Daoy (cell line): ENCODE measurements at places on chromosomes 5 and 9.

DNA sequence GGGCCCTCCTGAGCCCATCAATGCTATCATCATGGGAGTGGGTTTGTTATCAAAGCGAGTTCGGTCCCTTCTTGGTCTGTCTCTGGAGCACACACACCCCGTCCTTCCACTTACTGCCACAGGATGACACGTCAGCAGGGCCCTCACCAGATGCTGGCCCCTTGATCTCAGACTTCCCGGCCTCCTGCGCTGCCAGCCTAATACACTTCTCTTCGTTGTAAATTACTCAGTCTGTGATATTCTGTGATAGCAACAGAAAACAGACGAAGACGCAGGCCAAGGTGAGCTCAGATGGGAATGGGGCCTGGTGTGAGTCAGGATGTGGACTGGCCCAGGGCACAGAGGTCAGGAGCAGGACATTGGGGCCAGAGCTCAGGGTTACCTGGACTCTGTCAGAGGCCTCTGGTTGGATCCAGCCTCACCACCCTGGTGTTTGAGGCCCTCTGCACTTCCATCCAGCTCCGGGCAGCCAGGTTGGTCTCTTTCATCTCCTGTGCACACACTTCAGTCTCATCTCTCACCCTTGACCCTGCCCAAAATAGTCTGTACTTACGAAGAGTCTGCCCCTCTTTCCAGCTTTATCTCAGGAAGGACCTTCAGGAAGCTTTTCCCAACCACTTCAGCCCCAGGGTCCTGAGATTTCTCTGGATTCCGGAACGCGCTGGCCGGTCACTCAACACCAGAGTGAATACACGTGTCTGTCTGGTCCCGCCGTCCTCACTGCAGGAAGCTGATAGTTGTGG, 26.0 kb upstream of the CNOT6 start:
- peak; percentile 31 for DNase-seq

DNA sequence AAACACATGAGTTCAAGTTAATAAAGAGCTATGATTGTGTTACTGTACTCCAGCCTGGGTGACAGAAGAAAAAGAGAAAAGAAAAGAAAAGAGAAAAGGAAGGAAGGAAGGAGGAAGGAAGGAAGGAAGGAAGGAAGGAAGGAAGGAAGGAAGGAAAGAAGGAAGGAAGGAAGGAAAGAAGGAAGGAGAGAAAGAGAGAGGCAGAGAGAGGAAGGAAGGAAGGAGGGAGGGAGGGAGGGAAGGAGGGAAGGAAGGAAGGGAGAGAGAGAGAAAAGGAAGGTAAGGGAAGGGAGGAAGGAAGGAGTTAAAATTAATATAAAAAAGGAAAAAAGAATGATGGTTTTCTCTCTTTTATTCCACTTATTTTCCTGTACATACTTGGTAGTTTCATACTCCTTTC, 89.5 kb upstream of the ZBTB43 start:
- DNase-seq: no peak

DNA sequence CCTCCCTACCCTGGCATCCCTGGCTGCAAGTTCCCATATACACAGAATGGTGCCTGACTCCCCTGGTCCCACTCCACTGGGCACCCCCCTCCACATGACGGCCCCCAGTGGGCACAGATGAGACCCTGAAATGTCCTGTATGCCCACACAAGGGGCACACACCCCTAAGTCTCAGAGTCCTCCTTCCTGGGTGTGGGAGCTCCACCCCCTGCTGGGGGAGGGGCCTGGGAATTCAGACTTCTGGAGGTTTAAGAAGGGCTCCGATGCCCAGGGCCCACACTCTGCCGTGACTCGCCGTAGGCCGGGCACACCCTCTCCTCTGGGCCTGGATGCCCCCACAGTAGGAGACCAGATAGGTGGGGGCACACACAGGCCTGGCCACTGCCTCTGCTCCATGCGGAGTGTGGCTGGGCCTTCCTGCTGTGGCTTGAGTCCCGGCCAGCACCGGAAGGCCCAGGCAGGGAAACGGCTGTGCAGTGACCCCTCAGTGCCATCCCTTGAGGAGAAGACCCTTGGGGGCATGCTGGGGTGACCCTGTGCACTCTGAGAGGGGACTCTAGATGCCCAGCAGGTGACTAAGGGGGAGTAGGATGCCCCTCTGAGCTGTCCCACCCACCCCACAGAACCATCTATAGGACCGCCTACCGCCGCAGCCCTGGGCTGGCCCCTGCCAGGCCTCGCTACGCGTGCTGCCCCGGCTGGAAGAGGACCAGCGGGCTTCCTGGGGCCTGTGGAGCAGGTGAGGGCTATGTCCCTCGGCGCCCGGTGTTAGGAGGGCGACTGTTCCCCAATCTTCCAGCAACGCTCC, 6.5 kb downstream of the EGFL7 start:
- peak; percentile 44 for DNase-seq

- DNase-seq: no peak
Observed at GRCh38 chr5:118999696-119000095, 11.3 kb upstream of the DTWD2 start.

GRCh38 chr5:124071039-124071438, 559.1 kb downstream of the CSNK1G3 start:
- DNase-seq: no peak

- DNase-seq: no peak
Observed at GRCh38 chr5:103909391-103909790, 346.8 kb upstream of the NUDT12 start.

DNA sequence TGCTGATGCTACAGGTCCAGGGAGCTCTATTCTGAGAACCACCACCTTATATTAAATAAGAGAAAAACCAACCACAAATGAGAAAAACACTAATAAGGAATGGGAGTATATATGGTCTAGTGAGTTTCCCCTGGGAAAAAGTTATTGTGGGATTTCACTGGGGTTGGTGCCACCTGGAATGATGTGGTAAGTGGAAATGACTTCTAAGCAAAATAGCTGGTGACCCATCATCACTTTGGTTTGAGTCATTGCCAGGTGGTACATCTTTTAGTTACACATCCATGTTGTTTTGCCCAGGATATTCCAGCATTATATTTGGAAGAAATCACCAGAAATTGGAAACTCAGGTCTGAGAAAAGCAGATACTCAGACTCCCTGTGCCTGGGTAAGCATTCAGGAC, 437.3 kb downstream of the DTWD2 start:
- DNase-seq: no peak

GRCh38 chr9:80874276-80874675, 815.1 kb downstream of the TLE1 start:
- no peak for DNase-seq

DNA sequence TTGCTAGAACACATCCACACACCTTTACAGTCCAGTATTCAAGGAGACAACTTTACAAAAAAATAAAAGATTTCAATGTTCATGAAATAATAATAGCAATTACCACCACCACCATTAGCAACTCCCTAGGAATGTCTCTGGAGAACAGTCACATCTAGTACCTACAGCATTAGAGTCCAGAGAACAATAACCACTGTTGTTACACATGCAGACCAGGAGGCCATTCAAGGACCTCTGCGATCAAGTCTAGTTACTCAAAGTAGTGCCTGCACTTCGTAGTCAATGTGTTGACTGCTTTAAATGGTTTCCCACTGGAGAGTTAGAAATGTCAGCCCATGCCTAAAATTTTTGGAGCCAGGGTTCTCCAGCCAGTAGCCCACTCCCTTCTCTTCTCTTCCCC, 244.4 kb downstream of the DEPDC1B start:
- no peak for DNase-seq

DNA sequence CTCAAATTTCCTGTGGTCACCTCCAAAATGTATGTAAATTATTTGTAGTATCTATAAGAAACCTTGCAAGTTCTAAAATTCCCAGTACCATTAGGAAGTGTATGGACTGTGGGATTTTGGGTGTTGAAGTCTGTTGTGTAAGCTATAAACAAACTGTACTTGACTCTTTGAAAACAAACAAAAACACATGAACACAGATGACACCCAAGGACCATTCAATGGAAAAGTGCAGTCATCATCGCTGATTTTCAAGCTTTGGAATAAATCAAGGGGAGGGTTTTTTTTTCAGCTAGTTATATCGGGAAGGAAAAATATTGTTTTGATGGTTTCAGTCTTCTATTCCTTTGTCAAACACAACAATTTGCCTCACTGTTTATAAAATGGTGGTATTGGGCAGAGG, 49.6 kb downstream of the ELL2 start:
- no peak for DNase-seq

- DNase-seq: no peak
Observed at GRCh38 chr9:17520268-17521064, 58.4 kb upstream of the SH3GL2 start.

- peak; percentile 92 for DNase-seq
Observed at GRCh38 chr5:140311011-140311467, 8.1 kb upstream of the PFDN1 start.

DNA sequence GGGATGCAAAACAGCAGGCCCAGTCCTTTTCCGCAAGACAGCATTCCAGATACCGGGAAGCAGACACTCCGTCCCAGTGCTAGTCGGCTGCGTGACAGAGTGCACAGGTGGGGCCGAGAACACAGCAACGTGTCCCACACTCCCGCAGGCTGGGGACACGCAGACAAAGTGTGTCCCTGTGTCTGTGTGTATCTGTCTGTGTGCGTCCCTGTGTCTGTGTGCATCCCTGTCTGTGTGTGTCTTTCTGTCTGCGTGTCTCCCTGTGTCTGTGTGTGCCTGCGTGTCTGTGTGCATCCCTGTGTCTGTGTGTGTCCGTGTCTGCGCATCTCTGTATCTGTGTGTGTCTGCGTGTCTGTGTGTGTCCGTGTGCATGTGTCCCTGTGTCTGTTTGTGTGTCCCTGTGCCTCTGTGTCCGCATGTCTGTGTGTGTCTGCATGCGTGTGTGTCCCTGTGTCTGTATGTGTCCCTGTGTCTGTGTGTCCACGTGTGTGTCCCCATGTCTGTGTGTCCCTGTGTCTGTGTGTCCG, 137.0 kb downstream of the MRPL36 start:
- no peak for DNase-seq

GRCh38 chr5:154588091-154588774, 110.2 kb upstream of the HAND1 start:
- no peak for DNase-seq

- DNase-seq: no peak
Observed at GRCh38 chr9:122396614-122397148, 25.9 kb downstream of the PTGS1 start.

GRCh38 chr5:171720086-171720485, 65.5 kb upstream of the SMIM23 start:
- no peak for DNase-seq

DNA sequence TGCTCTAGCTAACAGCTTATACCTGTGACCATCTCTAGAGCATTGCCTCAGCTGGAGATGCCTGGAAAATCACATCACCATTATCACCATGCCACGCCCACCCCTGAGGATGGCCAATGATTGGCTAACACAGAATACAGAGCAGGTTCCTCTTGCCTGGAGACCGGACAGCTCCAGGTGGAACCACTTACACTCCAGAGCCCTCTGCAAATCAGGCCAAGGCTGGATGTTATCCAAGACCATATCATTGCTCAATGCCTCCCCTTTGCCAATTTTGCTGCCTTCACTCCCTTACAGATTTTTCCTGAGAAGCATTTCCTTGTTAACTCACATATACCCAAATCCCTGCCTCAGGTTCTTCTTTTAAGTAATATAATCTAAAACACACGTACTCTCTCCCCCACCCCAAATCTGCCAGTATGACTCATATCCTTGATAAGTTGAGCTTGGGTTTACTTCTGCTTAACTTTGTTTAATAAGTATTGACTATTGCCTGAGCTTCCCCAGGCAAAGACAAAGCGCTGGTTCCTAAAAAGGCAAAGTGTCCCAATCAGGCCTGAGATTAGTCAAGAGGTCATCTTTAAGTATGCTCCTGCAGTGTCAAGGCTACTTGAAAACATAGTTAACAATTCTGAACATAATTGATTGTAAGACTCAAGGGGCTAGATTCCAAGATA, 309.6 kb downstream of the EPB41L4A start:
- peak; percentile 18 for DNase-seq

- no peak for DNase-seq
Observed at GRCh38 chr5:38790891-38791290, 54.9 kb upstream of the OSMR start.

GRCh38 chr5:13027874-13028273, 916.6 kb downstream of the DNAH5 start:
- DNase-seq: no peak

GRCh38 chr5:35138232-35138631, 90.5 kb upstream of the AGXT2 start:
- DNase-seq: no peak

GRCh38 chr5:88724201-88724600, 158.8 kb downstream of the MEF2C start:
- DNase-seq: no peak

- DNase-seq: no peak
Observed at GRCh38 chr9:124632077-124632621, 125.0 kb upstream of the NR5A1 start.

- DNase-seq: no peak
Observed at GRCh38 chr5:8068078-8068477, 199.1 kb downstream of the MTRR start.

DNA sequence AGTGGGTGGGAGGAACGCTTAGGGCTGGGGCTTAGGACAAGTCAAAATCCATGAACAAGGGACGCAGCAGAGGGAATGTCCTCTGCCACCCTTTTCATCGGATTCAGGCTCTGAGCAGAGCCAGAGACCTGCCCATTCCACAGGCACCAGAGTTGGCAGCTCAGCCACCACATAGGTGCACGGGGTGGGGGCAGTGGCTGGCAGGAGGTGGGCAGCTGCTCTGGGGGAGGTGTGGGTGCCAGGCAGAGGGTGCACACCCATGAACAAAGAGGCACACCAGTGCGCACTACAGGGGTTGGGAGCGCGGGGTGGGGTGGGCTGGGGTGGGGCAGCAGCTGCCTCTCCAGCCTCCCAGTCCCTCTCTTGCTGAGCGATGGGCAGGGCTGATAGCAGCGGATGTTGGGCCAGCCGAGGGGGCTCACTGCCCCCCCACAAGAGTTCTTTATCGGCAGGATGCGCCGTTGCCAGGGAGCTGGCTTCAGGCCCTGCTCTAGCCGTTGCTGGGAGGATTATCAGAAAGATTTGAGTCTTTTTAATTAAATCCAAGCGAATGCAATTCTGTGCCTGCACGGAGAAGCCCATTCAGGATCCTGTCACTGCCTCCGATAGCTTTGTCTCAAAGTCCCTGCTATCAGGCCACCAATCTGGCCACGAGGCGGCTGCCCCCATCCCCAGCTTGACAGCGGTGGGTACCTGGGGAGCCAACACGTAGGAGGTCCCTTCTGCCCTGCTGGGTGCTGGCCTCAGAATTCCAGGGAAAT, 64.3 kb upstream of the LMX1B start:
- DNase-seq: no peak

GRCh38 chr5:92435781-92436180, 1052.7 kb upstream of the ARRDC3 start:
- DNase-seq: no peak

- DNase-seq: peak; percentile 40
Observed at GRCh38 chr5:2320611-2321010, 430.9 kb downstream of the IRX2 start.

DNA sequence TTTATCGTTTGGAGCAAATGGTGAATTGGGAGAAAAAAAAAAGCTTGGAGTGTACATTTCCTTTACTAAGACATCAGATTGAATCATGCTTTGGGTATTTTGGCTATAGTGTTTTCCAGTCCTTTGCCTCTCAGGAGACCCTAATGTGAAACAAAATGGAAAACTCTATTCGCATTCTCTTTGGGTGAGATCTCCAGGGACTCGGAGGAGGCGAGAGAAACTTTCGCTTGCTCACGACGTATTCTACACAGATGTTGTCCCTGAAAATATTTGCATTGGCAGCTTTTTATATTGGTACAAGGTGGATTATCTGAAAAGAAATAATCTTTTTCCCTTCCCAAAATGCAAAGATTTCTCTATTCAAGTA, 1240.1 kb upstream of the WWC1 start:
- peak; percentile 42 for DNase-seq
